GM12864 (cell line): ENCODE measurements at places on chromosomes 7 and 10.

- DNase-seq, result no peak
Measured at GRCh38 chr10:23325132-23325531, 19.5 kb downstream of the C10orf67 start.

DNA sequence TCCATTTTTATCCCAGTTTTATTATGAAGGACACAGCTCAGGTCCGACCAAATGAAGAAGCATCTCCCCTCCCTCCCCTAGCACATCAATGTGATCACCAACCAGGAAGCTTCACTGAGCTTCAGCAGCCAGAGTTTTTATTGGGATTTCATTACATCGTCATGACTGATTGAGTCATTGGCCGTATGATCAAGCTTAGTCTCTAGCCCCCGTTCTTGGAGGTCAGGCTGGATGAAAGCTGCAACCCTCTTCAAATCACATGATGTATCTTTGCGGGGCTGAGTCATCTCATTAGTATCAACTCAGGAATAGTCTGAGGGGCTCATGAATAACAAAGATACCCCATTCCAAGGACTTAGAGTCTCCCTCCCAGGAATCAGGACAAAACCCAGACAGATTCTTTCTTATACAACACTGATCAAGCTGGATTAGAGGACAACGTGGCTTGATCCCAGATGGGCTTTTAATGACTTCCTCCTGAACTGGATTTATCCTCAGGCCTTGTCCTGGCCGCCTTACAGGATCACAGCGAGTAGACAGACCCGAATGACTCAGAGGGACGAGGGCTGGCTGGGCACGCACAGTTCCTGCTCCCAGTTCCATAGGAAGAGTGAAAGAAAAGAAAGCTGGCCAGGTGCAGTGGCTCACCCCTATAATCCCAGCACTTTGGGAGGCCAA, 14.5 kb downstream of the LIMK1 start:
- no peak for DNase-seq

DNA sequence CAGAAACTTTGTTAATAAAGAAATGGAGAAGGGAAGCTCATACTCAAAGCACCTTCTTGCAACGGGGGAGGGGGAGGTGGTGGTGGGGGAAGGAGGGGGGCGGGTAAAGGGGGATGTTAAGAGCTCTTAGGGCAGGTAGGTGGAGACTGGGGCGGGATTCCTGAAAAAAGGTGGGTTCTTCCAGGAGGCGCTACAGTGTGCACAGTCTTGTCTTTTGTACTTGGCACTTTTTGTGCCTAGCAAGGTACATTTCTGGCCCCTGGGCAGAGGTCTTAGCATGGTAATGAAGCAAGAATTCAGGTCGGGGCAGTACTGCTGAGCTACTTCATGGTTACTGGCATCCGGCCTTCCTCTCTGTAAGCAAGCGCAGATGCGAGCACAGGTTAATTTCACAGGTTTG, 15.2 kb upstream of the LAMB4 start:
- no peak for DNase-seq

GRCh38 chr7:29300026-29300480, 105.5 kb downstream of the CHN2 start:
- no peak for DNase-seq

GRCh38 chr10:12193193-12193592, 2.5 kb downstream of the NUDT5 start:
- no peak for DNase-seq

DNA sequence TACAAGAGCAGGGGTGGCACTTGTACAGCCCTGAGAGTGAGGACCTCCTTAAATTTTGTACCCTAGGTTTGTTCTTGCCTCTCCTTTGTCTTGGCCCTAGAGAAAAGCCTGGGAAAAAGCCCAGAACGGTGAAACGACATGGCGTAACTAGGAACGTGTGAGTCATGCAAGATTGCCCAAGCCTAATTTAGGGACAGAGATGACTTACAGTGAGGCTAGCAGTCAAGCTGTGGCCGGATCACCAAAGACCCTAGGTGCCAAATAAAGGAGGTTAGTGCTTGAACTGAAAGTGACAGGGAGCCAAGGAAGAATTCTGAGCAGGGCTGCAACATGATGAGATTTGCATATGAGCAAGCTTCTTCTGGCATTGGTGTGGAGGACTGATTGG, 25.1 kb downstream of the TBXAS1 start:
- DNase-seq, result no peak

DNA sequence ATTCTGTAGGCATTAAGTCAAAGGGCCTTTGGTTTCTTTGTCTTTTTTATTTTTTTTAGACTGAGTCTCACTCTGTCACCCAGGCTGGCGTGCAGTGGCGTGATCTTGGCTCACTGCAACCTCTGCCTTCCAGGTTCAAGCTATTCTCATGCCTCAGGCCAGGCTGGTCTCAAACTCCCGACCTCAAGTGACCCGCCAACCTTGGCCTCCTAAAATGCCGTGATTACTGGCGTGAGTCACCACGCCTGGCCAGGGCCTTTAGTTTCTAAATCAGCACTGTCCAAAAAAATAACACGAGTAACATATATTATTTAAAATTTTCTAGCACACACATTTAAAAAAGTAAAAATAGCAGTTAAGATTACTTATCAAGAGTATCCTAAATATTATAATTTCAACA, 11.1 kb upstream of the ACSL5 start:
- no peak for DNase-seq

DNA sequence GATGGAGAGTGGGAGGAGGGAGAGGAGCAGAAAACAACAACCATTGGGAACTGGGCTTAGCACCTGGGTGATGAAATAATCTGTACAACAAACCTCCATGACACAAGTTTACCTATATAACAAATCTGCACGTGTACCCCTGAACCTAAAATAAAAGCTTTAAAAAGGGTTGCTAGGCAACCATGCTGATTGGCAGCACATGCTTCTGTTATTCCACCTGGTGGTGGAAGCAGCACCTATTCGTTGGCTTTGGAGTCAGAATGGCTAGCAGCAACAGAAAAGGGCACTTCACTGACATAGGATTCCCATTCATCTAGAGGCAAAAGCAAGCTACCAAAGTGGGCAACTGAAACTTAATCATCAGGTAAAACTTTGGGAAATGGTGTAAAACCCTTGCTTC, 57.1 kb downstream of the RELN start:
- no peak for DNase-seq

DNA sequence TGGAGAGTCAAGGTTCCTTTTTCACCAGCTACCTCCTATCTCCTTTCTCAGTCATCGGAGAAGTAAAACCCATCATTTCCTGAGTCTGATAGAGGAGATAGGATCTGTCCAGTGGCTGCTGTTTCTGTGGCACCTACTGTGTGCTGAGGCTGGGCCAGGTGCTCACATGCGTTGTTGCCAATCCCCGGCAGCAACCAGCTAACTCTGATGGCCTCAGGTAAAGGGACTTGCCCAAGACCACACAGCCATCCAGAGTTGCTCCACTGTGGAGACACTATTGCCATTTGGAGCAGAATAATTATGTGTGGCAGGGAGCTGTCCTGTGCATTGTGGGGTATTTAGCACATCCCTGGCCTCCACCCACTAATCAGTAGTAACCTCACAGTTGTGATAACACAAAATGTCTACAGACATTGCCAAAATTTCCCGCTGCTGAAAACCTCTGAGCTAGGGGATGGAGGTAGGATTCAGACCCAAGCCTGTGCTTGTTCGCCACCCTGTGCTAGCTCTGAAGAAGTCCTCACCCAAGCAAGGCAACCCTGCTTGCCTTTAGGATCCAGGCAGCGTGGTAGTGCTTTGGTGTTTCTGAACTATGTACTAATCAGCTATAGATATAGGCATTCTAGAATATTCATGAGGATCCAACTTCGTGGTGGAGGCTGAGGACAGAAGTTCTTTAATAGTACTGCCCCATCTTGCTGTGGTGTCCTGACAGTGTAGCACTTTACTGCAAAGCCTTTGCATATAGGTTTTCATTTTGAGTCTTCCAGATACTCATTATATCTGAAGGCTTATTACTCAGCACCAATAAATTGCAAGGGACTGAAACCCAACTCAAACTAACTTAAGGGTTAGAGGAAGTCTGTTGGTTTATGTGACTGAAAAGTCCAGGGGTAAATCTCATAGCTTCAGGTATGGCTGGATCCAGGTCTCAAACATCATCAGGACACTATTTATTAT, 164.6 kb downstream of the GRK5 start:
- DNase-seq, result no peak

DNA sequence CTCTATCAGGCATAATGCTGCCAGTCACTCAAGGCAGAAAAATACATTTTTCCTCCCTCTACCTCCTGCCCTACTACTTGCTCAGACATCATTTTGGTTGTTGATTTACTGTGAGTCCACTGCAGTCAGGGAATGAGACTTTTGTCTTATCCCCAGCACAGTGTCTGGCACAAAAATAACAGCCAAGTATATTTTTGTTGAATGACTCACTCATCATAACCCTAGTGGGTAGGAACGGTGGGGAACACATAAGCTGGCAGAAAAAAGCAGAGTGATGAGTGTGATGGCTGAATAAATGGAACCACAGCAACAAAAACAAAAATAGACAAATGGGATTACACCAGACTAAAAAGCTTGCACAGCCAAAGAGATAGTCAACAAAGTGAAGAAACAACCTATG, 65.8 kb upstream of the LAMB4 start:
- no peak for DNase-seq

DNA sequence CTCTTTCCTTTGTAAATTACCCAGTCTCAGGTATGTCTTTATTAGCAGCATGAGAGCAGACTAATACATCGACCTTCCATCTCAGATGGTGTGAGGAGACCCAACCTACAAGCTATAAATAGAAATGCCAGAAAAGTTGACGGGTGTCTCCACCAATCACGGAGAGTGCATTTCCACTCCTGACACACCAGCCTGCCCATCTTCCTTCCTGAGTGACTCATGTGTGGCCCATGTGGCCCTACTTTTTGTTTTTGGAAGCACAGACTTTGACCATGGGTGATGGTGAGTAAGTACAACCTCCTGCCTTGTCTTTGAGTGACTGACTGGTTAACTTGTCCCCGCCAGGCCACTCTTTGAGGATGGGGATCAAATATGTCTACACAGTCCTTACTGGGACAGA, 147.0 kb downstream of the OAT start:
- DNase-seq, result no peak

GRCh38 chr10:51530541-51530940, 168.9 kb downstream of the CSTF2T start:
- no peak for DNase-seq

DNA sequence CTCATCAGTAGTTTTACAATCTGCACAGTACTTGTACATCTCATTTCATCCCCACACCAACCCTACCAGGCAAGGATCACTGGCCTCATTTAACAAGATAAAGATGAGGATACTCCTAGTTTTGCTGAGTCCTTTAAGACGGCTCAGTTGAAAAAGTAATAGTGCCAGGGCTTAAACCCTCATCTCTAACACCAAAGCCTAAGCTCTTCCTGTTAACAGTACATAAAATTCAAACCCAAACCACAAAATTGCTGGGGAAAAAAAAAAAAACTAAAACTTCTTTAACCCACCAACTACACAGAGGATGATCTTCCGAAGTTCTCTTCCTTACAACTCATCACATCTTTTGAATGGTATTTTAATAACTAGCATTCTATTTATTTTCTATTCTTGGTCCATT, 1.3 kb downstream of the SAR1A start:
- DNase-seq, result no peak
